ENCODE measurements at places on chromosomes 3 and 15.

- no peak for DNase-seq
These were observed 146.2 kb downstream of the NFKBIZ start for GRCh38 chr3:101995371-101996046.

- no peak for DNase-seq
These were observed 37.7 kb downstream of the ZDHHC23 start for GRCh38 chr3:113985541-113985940.

DNA sequence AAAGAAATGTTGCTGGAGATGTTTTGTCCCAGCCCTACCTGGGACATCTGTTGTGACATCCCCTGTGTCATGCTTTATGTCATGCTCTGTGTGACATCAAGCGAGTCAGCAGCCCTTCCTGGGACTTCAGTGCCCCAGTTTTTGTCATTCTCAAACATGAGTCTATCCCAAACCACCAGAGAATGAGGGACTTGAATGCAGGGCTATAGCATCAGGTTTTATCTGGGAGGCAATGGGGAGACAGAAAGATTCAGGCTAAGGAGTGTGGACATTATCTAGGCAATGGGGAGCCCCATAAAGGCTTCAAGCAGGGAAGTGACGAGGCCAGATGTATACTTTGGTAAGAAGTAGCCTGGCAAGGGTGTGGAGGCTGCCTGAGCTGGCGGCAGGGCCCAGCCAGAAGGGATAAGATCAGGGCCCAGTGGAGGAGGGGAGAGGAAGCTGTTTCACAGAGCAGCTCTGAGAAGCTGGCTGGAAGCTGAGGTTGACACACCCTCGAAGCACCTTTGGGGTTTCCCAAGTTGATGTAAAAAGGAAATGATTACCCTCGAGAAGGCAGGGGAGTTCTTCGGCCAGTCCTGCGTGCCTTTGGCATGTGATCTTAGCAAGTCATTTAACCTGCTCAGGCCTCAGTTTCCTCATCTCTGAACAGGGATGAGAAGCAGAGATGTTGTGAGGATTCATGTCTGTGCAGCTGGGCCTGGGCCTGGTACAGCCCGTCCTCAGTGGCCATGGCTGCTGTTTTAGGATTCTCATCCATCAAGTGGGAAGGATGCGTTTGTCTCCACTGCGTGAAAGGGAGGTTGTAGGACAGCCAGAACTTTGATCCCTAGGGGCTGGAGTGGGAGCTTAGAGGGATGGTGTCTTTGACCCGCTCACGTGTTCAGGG, 34.3 kb downstream of the IRAK2 start:
- peak; percentile 41 for DNase-seq

DNA sequence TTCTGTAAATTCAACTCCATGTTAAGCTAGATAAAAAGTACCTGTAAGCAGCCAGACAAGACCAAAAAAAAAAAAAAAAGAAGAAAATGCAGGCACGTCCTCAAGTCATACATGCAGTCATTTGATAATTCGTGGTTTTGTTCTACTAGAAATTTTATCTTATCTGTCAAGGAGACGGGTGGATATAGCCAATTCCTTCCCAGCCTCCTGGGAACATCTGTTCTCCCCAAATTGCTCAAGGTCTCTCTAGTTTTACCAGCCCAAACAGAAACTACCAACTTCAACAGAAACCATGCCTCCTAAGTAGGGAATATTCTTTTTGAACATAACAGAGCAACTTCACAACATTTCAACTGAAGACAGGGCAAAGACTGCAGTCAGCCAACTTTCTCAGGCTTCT, 19.5 kb downstream of the RYK start:
- DNase-seq, result no peak

GRCh38 chr3:188516515-188516914, 362.6 kb downstream of the LPP start:
- no peak for DNase-seq

GRCh38 chr3:153171918-153172317, 9.9 kb downstream of the RAP2B start:
- no peak for DNase-seq

GRCh38 chr3:23590424-23591273, 215.1 kb upstream of the UBE2E1 start:
- no peak for DNase-seq

- no peak for DNase-seq
These were observed 33.7 kb upstream of the CD47 start for GRCh38 chr3:108124337-108125152.

- no peak for DNase-seq
These were observed 6.3 kb upstream of the NCBP2 start for GRCh38 chr3:196948442-196949284.

DNA sequence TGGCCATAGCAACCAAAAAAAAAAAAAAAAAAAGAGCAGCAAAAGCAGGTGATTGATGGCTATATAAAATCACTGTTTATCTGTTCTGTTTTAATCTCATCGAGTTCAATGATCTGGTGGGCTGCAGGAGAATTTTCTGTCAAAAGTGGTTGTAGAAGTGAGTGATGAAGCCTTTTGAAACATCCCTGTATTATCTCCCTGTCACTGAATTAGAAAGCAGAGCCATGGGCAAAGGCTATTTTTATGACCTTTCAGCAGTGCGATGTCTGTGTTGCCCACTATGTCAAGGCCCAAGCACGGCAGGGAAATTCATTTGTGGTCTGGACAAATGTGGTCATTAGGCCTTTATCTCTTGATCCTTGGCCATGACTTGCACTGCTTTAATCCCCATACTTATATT, 59.9 kb downstream of the OTOL1 start:
- no peak for DNase-seq

DNA sequence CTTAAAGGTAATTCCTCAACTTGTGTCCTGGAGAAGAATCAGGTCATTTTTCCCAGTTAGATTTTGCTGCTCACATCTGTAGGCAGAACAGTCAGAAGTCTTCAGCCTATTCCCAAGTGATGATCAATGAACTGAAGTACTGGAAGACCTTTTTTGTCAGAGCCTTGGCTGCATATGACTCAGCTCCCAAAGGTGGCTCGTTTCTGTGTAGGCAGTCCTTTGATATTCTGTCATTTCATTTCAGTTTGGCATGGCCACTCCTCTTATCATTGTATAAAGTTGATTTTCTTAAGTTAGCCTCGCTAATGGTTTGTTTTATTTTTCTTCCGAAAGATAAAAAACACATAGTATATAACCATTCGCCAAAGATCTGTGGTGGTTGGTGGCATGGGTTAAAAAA, 90.7 kb downstream of the KLHL25 start:
- no peak for DNase-seq

DNA sequence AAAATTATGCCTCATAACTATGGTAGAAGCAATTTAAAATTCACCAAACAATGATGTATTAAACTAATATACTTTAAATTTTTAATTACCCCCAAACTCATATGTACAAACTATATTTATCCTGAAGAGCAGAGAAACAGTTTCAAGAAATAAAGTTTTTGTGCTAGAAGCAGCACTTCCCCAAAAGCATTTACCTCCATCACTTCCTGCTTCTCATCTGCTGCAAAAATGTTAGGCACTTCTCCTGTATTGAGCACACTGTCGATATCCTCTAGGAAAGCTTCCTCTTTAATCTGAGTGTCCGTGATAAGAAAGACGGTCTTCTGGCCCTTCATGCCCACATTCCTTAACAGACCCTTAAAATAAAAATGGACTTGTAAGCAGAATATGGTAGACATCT, 101.5 kb upstream of the ASB14 start:
- no peak for DNase-seq

- DNase-seq, result no peak
These were observed 12.5 kb downstream of the PRR20G start for GRCh38 chr3:127275287-127275781.

GRCh38 chr3:114310695-114311094, 16.9 kb downstream of the TIGIT start:
- no peak for DNase-seq

DNA sequence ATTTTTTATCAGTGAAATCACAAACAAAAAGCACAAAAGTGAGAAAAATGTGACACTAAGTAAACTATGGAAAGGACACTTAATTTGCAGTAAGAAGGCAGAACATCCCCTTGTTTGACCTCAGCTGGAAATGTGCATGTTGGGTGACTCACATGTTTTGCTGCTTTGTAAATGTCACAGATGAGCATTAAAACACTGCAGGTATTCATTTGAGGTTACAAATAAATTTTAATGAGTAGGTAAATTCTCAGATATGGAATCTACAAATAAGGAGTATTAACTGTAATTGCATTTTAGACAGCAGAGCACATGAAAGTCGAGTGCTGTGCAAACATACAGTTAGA, 20.3 kb downstream of the CHMP2B start:
- no peak for DNase-seq

GRCh38 chr3:134441321-134441720, 44.5 kb downstream of the ANAPC13 start:
- no peak for DNase-seq

DNA sequence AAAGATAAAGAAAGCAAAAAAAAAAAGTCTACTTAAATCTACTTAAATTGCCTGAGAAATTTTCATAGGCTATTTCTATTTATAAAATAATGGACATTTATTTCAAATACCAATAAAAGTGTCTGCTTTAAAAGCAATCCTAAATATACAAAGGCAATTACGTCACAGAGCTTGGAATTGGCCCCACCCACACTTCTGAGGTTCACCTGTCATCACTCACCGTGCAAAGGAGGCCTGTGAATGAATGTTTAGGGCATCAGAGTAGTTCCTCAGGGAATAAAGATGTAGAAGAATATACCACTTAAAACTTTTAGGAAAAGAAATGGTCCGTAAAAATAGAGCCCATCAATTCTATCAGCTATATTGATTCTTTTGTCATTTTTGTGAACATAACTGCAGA, 621.8 kb downstream of the ROBO1 start:
- no peak for DNase-seq

DNA sequence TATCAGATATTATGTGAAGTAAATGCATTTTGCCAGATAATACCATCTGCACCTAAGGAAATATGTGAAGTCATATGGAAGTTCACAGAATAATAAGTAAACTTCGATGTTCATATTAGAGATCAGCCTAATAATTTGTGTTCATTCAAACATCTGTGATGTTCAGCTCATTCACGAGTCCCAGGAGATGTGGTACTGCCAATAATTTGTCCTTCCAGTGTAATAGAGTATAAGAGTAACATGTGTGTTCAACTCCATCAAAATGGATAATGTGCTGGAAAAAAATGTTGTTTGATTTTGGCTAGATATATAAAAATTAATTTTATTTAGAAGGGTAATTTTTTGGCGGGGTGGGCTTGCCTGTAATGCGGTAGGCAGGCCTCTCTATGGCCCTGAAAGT, 75.4 kb upstream of the ARL6 start:
- DNase-seq, result no peak

DNA sequence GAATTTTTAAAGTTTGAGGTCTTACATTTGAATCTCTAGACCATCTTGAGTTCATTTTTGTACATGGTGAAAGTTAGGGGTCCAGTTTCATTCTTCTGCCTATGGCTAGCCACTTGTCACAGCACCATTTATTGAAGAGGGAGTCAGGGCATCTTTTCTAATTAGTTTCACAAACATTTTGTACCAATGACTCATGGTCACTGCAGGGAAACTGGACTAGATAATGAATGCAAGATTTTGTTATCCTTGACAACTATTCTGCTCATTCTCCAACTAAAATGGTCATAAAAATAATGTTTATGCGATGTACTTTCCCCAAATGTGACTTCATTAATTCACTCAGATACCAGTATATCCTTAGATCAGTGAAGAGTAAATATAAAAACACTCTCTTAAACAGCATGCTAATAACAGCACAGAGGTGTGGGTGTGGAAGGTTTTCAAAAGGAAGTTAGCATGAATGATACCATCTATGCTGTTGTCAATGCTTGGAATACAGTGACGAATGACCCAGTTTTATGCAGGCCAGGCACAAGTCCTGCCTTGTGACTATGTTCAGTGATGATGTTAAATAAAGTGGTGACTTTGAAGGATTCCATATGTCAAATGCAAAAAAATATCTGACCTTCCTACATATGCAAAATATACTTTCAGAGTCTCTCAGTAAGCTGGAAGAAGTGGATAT, 314.9 kb upstream of the TMCO5A start:
- no peak for DNase-seq

DNA sequence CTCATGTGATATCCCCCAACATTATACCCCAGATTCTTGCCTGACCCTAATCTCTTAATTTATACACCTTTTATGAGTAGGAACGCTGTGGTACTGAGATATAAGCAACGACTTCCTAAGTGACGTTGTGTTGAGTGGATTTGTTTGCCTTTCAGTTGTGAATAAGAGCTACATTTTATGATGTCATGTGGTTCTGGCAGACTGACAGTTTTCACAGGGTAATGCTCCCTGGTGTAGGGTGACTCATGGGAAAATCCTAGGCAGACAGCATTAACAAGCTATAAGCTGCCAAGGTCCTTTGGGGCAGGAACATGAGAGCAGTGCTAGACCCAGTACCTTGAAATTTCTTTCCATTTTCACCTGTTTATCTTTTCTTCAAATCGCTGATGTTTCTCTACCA, 11.2 kb downstream of the C3orf52 start:
- DNase-seq, result peak; percentile 88

GRCh38 chr3:58532794-58533220, 4.2 kb downstream of the ACOX2 start:
- DNase-seq, result peak; percentile 80

GRCh38 chr15:31080591-31081014, 20.9 kb downstream of the TRPM1 start:
- peak; percentile 70 for DNase-seq

DNA sequence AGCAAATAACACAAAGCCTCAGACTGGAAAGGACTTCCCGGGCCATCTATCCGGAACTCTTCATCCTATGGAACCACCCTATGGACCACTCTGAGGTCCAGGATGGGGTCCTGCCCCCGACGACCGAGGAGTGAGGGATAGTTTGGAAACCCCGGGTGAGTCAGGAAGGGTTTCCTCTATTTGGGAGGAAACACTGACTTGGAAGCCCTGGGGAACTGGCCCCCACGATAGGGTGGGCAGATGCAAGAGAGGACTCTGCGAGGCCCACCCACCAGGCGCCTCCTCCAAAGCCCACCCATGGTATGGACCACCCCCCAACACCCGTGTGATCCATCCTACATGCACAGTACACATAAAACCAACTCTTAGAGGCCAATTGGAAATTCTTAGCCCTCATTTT, 69.4 kb downstream of the CPN2 start:
- no peak for DNase-seq

DNA sequence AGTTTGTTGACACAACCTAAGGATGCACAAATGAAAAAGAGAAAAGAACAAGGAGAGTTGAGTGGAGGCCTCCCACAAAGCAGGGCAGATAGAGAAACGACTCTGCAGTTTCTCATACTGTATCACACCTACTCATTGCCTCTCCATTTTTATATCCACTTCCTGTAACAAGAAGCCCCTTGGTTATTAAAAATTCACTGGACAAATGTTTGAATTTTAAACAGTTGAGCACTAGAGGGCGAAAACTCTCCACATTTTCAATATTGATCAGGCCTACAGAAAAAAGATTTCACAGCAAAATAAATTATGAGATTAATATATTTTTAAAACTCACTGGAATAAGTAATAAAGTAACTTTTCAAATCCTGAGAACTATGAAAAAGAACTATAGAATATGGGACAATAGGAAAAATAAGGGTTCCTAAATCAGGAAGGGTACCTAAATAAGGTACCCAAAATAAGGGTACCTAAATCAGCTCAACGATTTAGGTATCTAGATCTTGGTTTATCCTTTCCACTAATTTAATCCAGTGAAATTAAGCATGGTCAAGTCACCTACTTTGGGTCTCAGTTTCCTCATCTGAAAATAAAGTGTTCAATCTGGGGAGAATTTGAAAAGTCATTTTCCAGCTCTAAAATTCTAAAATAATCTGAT, 47.0 kb upstream of the PPIB start:
- DNase-seq, result no peak

GRCh38 chr15:99435877-99436541, 129.8 kb upstream of the MEF2A start:
- DNase-seq, result no peak

Measured in T47D (cell line).